ENCODE measurements at places on chromosomes 13 and 19.

GRCh38 chr19:613732-614567 is 19.4 kb downstream of the POLRMT start:
- no peak for DNase-seq

GRCh38 chr13:71722206-71722605 is 144.8 kb downstream of the DACH1 start:
- DNase-seq: no peak

DNA sequence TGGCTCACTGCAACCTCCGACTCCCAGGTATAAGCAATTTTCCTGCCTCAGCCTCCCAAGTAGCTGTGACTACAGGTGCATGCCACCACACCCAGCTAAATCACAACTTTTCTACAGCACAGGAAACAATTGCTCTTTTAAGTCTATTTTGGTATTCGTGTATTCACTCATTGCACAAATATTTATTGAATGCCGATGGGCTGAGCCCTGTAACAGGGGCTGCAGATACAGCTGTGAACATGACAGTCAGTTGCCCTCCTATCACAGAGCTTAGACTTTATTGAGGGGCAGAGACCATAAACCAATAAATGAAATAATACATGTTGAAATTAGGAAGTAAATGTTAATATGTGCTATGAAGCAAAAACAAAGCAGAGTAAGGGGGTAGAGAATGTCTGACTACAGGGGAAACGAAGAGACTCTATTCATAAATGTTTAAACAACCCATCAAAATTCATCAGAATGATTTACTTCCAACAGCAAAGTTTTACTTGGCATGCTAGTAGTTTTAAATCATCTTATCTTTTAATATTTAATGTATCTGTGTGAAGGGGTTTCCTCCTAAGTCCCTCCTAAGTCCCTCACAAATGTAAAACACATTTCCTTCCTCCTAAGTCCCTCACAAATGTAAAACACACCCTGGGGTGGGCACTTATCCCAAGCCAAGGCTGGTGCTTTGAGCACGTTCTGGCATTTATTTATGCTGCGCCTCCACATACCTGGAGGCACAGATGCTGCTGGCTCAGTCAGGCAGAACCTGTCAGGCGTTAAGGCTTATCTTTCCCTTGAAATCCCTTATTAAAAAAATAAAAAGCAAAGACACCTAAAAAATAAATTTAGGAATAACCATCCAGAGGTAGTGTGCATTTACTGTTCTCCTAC is 140.8 kb downstream of the MIPEP start:
- no peak for DNase-seq

GRCh38 chr19:29188289-29189032 is 24.5 kb downstream of the UQCRFS1 start:
- no peak for DNase-seq

Data from right renal pelvis (tissue), 4 donors.